ENCODE measurements at places on chromosomes 11 and 22.

DNA sequence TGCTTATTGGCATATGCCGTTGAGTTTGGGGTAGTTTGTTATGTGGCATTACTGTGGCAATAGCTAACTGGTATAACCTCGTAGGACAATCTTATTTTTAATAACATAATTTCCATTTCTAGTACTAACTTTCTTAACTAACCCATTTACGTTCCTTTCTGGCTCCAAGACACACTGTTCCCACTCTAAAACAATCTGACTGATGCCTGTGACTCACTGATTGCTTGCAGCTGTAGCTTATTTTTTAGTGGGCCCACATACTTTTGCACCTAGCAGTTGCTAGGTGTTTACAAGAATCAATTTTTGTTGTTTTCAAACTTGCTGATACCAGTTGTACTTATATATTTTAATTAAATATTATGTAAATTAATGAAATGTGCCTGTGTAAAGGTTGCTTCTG lies 52.2 kb downstream of the FAT3 start:
- no peak for DNase-seq

- DNase-seq: no peak
Measured at GRCh38 chr11:115564851-115565250, 60.6 kb upstream of the CADM1 start.

DNA sequence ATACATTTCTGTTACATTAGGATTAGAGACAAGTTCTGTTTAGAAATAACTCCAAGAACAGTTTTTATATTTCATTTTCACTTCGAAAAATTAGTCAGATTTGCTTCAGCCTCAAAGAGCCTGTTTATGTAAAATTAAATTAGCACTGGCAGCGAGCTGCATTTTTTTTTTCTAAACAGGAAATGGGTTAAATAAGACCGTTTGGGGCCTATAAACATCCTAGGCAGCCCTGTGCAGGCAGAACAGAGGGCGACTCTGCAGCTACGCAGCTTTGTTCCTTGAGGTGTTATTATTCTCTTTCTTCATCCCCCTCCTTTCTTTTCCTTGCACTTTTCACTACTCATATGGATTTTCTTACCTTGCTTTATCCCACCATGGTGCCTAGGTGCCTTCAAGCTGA lies 48.7 kb downstream of the CWC15 start:
- DNase-seq: no peak

DNA sequence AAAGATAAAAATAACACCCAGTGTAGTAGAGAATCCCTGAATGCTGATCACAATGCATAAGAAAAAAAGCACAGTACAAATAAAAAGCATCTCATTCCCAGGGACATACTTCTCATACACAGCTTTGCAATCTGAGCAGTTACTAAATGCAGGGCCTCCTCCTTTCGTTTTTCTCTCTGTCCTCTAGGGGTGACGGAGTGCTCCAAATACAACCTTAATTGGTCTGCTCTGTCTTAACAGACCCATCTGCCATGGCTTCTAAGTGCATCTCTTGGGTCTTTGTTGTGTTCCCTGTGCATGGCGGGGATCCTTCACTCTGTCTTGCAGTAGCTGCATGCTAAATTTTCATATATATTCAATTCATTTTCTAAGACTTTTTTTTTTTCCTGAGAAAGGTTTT lies 1114.2 kb upstream of the RAG2 start:
- no peak for DNase-seq

DNA sequence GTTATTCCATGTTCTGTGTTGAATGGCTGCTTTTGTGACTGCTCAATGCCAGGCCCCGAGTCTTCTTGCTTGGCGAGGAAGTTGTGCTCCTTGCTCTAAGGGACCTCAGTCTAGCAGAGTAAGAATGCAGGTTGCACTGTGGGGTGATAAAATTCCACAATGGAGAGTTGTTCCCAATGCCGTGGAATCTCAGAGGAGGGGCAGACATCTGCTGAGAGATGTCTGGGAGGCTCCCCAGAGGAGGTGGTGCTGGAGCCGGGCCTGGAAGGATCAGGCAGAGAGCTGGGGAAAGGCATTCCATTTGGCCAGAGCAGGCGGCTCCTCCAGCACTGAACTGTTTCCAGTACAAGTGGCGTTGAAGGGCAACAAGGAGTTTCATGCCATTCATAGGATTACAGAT lies 55.2 kb downstream of the ST3GAL4 start:
- DNase-seq: no peak

DNA sequence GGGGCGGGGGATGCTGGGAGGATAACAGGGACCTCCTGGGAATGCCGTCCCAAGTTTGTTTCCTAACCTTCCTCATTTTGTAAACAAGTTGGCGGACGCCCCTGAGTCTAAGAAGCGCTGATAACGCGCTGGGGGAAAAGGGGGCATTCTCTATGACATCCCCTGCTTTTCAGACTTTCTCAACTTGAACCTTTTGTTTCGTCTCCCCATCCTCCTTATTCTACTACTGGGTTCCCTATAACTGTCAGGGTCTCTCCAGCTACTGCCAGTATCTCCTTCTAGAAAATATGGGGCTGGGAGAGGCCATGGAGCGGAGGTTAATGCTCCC lies 654 bp downstream of the TMEM86A start:
- DNase-seq: no peak

- no peak for DNase-seq
Measured at GRCh38 chr11:11864332-11864731, 22.6 kb downstream of the USP47 start.

DNA sequence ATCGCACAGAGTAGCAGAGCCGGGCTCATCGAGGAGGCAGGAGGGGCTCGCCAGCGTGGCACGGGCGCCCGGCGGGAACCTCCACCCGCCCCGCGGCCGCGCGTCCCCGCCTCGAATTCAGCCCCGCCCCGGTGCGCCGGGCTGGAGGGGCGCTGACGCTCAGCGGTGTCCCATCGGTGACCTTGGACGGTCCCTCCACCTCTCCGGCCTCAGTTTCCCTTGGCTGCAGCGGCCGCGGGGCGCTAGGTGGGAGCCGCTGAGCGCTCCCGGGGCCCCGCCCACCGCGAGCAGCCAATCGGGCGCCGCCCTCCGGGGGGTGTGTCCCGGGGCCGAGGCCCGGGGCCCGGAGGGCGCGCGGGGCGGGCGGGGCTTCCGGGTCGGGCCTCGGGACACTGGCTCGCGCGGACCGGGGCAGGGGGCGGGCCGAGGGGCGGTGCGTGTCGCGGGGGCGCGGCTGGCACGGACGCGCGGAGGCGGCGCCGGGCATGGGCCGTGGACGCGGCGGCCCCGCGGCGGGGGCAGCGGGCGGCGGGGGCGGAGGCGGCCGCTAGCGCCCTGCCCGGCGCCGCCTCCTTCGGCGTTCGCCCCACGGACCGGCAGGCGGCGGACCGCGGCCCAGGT lies at the start of gene PPARA:
Gene PPARA, plus strand, starts transcription at position 493 of the 621 bp plus-strand sequence. CDS start 47,858 bp downstream, outside the sequence.
- DNase-seq: no peak

GRCh38 chr11:112523477-112523876 lies 262.8 kb upstream of the PLET1 start:
- DNase-seq: peak; percentile 80
